Fibroblast of mammary gland (primary cell): ENCODE measurements at places on chromosomes 6 and 20.

DNA sequence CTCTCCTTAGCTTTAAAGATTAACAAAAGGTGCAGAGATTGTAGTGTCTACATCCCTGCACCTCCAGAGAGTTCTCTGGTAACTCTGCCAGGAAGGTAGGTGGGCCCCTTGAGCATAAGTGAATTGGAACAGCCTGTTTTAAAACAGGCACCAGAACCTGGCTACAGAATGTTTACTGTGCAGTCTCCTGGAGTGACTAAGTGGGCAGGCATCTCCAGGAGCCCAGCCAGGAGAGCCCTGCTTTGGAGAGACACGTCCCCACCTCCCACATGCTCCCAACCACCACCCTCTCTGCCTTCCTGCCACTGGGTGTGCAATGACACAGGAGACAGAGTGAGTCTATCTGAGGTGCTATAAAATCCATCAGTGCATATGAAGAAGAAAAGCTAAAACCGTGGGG is 110.3 kb upstream of the EYA4 start:
- DNase-seq = peak; percentile 10

DNA sequence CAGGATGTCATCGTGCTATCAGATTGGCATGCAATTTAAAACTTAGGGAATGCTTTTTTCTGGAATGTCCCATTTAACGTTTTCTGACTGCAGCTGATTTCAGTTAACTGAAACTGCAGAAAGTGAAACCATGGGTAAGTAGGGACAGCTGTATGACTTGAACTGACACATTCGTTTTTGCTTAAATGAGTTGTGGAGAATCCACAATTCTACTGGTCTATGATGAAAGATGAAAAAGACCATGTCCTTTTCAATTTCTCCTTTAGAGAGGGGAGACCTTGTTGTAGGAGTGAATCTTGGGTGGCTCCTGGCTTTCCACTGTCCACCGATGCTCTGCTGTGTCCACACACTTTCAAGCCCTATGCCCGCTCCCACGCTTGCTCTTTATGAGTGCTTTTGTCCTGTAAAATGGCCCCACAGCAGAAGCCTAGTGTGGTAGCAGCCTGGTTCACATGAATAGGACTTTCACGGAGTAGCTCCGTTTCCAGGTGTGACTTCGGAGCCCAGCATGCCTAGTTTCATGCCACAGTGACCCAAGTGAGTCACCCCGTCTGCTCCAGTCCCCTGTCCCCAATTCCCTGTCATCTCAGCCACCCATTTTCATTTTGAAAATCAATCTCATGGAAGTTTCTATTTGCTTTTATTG is 21.9 kb downstream of the DYNLT1 start:
- DNase-seq = no peak

- DNase-seq = peak; percentile 42
These were observed 191.3 kb downstream of the ESR1 start for GRCh38 chr6:151998784-151999183.

GRCh38 chr20:1423625-1424106 is 30.8 kb upstream of the FKBP1A start:
- DNase-seq = peak; percentile 76

- peak; percentile 34 for DNase-seq
These were observed 348.9 kb upstream of the KCNQ5 start for GRCh38 chr6:72272958-72273357.

DNA sequence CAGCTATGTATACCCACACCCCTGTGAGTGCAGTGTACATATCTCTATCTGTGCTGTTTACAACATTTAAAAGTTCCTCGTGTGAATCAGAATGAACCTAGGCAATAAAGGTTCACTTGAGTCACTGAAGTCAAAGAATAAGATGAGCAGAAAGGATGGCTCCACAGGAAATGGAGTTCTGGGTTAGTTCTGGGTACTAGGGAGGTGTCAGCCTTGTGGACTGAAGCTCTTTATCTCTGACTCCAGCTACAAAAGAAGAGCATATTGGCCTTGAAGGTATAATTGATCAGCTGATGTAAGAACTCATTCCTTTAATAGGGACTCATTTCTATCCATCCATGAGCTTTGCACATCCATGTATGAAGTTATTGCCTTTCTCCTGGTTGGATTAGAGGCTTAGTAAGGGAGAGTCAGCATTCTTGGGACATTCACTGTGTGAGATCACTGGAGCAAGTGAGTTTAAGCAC is 73.9 kb upstream of the BACH2 start:
- peak; percentile 40 for DNase-seq

DNA sequence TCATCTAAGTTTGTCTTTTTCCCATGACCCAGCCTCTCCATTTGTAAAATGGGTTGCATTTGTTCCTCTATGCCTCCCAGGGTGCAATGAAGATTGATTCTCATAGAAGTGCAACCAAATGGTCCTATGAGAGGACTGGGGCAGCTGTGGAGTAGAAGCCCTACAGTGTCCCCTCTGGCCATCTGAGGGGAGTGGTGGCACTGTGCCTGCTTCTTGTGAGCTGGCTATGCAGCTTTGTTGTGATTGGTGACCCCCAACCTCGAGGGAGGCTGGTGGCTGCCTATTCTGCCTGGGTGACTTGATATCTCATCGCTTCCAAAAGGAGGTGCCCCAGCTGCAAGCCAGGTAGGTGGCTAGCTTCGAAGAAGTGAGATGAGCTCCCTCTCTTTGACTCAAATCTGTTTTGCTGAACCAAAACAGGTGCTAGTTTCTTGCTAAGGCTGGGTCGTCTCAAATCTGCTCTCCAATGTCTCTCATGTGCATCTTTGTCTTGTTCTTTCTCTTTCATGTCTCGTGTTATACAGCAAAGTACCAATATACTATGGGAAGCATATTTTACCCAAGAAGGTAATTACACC is 33.9 kb downstream of the TXLNB start:
- no peak for DNase-seq

- DNase-seq = no peak
These were observed 3.0 kb downstream of the DNPH1 start for GRCh38 chr6:43226192-43226851.

GRCh38 chr6:117206944-117207687 is 58.2 kb upstream of the VGLL2 start:
- DNase-seq = no peak

DNA sequence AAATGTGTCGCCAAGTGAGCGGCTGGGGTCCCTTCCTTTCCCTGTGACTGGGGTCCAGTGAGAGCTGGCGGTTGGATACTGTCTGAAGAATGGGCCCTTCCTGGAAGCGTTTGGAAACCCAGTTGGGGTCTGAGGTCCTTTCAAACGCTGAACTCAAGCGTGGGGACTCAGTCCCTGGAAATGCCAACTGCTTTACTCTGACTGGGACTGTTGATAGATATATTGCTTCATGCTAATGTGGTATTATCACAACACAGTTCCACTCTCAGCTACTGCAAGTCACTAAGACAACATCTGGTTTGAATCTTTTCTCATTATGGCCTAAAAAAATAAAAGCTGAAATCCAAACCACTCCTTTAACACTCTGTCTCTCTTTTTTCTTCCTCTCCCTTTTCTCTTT is 23.7 kb upstream of the PSMF1 start:
- DNase-seq = peak; percentile 30

GRCh38 chr20:53387983-53388675 is 205.5 kb downstream of the ZNF217 start:
- DNase-seq = no peak

DNA sequence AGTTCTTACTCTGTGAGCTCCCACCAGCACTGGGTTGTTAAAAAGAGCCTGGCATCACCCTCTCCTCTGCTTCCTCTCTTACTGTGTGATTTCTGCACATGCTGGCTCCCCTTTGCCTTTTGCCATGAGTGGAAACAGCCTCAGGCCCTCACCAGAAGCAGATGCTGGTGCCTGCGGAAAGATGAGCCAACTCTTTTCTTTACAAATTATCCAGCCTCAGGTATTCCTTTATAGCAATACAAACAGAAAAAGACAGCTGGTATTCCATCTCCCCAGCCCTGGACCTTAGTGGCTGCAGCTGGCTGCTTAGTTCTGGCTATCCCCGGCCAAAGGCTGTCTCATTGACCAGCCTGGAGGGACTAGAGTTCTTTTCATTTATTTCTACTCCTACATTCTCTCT is 129.1 kb downstream of the IMPG1 start:
- no peak for DNase-seq
